Activated CD4-positive, alpha-beta T cell treated with anti-CD3 and anti-CD28 coated beads, Interleukin-2, amount 10 ng/mL, durations not matched to agents 7 days and 5 days (primary cell): ENCODE measurements at places on chromosomes 6 and 20. TPM values are rescaled to one million over a fixed set of nuclear protein-coding genes. Genes with fewer than 3 reads are reported as not detected.

The KHDRBS2 gene
- not detected for total RNA-seq

The PRSS16 gene
- total RNA-seq, result 1.5 TPM

The FAM162B gene
- total RNA-seq, result not detected

The FRMD1 gene
- not detected for total RNA-seq

The SYCP2L gene
- 0.37 TPM for total RNA-seq

The NR2E1 gene
- not detected for total RNA-seq

The INSM1 gene
- total RNA-seq, result not detected

The BMP2 gene
- not detected for total RNA-seq

GRCh38 chr6:75815756-75816155 is 66.7 kb downstream of the MYO6 start:
- peaks cover 5% of the 10 kb centered on the region for H3K27me3 ChIP-seq
- H3K4me1 ChIP-seq, result no peaks in the 10 kb centered on the region
- no peak for DNase-seq

DNA sequence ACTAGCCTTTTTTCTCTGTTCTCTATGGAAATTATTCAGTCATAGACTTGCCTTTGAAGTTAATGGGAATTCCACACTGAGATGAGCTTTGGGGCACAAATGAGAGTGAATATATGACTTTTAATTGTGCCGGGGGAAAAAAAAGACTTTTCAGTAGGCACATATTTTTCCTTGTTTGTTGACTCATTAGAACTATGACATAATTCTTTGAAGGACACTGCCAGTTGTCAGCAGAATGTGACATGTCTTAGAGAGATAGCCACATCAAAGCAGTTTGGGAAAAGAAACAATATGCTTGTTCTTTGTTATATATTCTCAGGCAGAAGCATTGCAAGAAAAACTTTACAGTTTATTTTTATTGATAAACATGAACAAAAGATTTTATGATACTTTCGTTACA is 138.3 kb downstream of the COL9A1 start:
- H3K27ac ChIP-seq, result no peak overlapping the region
- no peak for DNase-seq
- H3K4me3 ChIP-seq, result no peak overlapping the region
- H3K36me3 ChIP-seq, result no peaks in the 10 kb centered on the region

DNA sequence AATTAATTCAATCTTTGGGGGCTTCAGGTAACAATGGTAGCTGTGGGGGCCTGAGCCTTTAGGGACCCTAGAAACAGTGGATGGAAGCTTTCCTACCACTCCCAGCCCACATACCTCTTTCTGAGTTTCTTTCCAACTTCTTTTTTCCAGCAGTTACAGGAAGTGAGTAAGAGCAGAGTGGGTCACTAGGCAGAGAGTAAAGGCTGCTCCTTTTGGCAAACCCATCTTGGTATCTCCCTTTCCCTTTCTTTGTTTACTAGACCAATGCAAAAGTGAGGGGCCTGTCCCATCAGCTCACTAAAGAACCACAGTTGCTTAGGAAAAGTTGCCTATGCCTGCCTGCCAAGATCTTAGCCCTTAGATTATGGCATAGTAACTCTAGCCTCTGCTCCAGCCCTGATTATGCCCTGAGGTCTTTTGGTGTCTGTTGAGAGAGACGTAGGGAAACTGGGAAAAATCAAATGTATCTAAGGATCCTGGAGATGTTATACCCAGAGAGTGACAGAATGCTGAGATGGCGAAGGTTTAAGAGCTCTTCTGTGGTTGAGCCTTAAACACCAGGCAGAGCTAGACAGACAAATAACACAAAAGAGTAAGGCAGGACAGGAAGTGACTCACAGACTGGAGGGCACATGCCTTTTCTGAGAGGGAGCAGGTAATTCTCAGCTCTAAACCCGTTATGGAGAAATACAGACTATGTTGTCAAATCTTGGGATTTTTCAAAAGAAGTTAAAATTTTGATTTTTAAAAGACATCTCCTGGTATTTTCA is 31.3 kb downstream of the TRMT6 start:
- DNase-seq, result peak; percentile 22
- H3K27ac ChIP-seq, result no peak overlapping the region
- H3K27me3 ChIP-seq, result peaks cover 9% of the 10 kb centered on the region
- H3K4me1 ChIP-seq, result peaks cover 16% of the 10 kb centered on the region
- no peaks in the 10 kb centered on the region for H3K36me3 ChIP-seq

DNA sequence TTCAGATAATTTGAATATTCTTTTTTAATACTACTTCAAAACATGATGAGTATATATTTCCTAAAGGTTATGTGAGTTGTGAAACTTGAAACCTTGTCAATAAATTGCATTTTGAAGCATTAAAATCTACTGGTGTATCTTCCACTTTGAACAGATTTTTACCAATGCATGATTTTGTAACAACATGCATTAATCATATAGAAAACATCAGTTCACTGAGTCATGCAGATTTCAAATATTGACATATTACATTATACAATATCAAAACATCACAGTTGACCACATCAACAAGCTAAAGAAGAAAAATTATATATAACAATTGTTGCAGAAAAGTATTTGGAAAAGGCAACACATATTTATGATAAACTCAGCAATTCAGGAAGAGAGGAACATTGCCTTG is 158.1 kb downstream of the WDR27 start:
- no peak for DNase-seq
- peaks cover 2% of the 10 kb centered on the region for H3K27me3 ChIP-seq
- no peak overlapping the region for H3K4me3 ChIP-seq
- no peak overlapping the region for H3K27ac ChIP-seq
- no peaks in the 10 kb centered on the region for H3K4me1 ChIP-seq

GRCh38 chr20:35828434-35828833 is 56.6 kb downstream of the PHF20 start:
- H3K36me3 ChIP-seq, result peaks cover 28% of the 10 kb centered on the region
- H3K4me1 ChIP-seq, result peaks cover 14% of the 10 kb centered on the region
- H3K27me3 ChIP-seq, result no peaks in the 10 kb centered on the region
- no peak for DNase-seq
- no peak overlapping the region for H3K27ac ChIP-seq

- H3K27me3 ChIP-seq, result peaks cover 12% of the 10 kb centered on the region
- H3K4me1 ChIP-seq, result no peaks in the 10 kb centered on the region
- no peak overlapping the region for H3K4me3 ChIP-seq
- no peak for DNase-seq
- no peak overlapping the region for H3K27ac ChIP-seq
- no peaks in the 10 kb centered on the region for H3K36me3 ChIP-seq
Measured at GRCh38 chr20:59802018-59802417, 131.4 kb downstream of the SYCP2 start.

DNA sequence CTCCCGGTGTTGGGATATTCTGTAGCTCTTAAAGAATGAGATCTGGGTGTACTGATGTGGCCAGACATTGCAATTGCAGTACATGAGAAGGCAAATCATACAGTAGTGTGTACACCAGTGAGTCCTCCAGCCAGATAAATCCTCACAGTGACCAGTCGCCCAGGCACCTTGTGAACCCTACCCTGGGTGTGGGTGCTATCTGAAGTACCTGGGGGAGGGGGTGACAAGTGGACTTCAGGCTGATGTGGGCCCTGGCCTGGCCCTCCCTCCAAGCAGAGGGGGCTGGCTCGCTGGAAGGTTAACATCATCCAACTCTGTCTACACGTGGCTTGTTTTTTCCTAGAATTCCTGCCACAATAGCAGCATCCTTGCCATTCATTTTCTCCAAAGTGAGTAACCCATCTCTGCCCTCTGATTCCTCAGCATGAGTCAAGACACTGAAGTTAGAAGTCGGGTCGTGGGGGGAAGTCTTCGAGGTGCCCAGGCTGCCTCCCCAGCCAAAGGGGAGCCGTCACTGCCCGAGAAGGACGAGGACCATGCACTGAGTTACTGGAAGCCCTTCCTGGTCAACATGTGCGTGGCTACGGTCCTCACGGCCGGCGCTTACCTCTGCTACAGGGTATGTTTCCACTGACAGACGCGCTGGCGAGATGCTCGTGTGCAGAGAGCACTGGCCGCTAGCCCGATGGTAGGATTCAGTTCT is 70.8 kb downstream of the PTPN1 start:
- H3K4me1 ChIP-seq, result peaks cover 3% of the 10 kb centered on the region
- no peak for DNase-seq
- no peaks in the 10 kb centered on the region for H3K27me3 ChIP-seq
- H3K27ac ChIP-seq, result no peak overlapping the region

GRCh38 chr6:2229742-2230141 is 15.7 kb downstream of the GMDS start:
- H3K36me3 ChIP-seq, result peaks cover 3% of the 10 kb centered on the region
- H3K27me3 ChIP-seq, result no peaks in the 10 kb centered on the region
- H3K4me1 ChIP-seq, result peaks cover 28% of the 10 kb centered on the region
- DNase-seq, result no peak
- no peak overlapping the region for H3K4me3 ChIP-seq

DNA sequence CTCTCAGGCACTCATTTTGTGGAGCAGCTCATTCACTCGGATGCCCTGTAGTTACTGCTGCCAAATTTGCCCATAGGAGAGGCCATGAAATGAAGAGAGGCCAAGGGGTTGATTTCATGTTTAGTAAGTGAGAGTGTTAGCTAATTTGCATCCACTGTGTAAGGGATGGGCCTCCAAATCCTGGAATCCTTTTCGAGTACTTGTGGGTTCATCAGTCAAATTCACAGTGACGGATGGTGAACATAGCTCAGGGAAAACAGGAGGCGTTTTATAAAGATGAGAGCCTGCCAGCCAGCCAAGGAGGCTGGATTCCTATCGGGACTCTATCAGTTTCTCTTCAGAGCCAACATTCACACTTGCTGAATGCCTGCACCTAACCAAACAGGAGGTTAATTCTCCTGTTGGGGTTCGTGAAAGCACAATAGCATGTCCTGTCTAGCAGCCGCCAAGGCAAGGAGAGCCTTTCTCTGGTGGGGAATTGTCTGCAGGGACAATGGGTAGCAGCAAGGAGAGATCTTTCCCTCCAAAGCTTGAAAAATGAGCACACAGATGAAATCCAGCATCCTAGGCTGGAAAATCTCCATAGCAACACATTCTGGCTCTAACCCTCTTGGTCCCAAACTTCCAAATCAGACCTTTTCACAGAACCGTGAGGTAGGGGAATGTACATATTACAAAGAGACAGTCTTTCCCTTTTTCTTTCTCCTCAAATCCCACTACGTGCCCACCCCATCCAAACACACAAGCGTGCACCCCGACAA is 231.4 kb upstream of the ECI2 start:
- no peaks in the 10 kb centered on the region for H3K27me3 ChIP-seq
- H3K27ac ChIP-seq, result no peak overlapping the region
- DNase-seq, result no peak
- H3K4me3 ChIP-seq, result no peak overlapping the region
- peaks cover 4% of the 10 kb centered on the region for H3K4me1 ChIP-seq

DNA sequence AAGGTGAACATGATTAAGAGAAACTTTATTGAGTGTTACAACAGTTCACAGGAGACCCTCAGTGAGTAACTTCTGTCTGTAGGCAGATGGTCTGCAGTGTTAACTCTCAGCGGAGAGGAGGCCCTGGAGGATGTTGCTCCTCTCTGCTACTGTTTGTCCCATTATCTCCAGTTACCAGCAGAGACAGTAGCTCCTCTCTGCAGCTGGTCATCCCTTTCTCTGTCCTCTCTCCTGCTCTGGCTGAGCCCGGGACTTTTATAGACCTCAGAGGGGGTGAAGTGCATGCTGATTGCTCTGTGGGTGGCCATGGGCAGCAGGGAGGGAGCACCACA is 5.7 kb downstream of the GTSF1L start:
- peaks cover 24% of the 10 kb centered on the region for H3K4me1 ChIP-seq
- no peak for DNase-seq
- H3K36me3 ChIP-seq, result peaks cover 12% of the 10 kb centered on the region
- H3K27me3 ChIP-seq, result no peaks in the 10 kb centered on the region
- no peak overlapping the region for H3K4me3 ChIP-seq

GRCh38 chr6:7671581-7671980 is 54.3 kb upstream of the BMP6 start:
- no peak overlapping the region for H3K27ac ChIP-seq
- DNase-seq, result no peak

DNA sequence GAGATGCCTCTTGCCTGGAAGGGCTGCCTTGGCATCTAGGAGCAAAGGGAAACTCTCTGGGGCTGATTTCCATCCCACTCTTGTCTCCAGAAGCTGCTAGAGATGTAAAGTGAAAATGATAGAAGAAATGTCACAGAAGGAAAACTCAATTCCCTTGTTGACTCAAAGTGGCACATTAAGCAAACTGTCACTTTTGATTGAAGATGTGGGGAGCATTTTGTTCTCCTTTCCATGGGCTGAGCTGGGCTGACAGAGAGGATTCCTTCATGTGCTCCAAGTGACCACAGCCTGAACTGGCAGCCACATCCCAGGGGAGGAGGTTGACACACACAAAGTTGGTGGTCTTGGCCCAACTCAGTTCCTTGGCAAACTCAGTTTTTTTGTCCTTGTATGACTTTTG is 9.8 kb downstream of the GPR31 start:
- H3K36me3 ChIP-seq, result no peaks in the 10 kb centered on the region
- peaks cover 13% of the 10 kb centered on the region for H3K4me1 ChIP-seq
- H3K27me3 ChIP-seq, result peaks cover 4% of the 10 kb centered on the region
- no peak for DNase-seq
- H3K27ac ChIP-seq, result no peak overlapping the region

DNA sequence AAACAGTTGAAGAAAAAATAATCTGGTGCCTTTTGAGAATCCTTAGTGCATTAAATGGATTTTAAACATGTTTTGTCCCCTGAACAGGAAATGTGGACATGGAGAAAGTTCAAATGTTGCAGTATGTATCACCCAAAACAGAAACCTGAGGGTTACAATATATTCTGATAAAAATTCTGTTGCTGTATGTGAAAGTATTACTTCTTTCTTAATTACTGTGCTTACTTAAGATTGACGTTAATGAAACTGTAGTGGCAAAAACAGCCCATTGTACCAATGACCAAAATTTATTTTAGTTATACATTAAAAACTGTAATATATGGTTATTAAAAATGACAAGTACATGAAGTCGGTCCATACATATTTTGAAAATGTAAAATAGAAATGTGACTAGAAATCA is 100.6 kb downstream of the PRDM1 start:
- H3K27ac ChIP-seq, result peak overlapping the region; percentile 36
- H3K4me3 ChIP-seq, result no peak overlapping the region
- H3K27me3 ChIP-seq, result no peaks in the 10 kb centered on the region
- H3K36me3 ChIP-seq, result peaks cover 36% of the 10 kb centered on the region
- no peak for DNase-seq

GRCh38 chr20:17858450-17859001 is 110.1 kb downstream of the SNX5 start:
- no peak for DNase-seq
- H3K4me1 ChIP-seq, result peaks cover 58% of the 10 kb centered on the region
- no peaks in the 10 kb centered on the region for H3K36me3 ChIP-seq
- no peak overlapping the region for H3K4me3 ChIP-seq
- peaks cover 16% of the 10 kb centered on the region for H3K27me3 ChIP-seq
- no peak overlapping the region for H3K27ac ChIP-seq

GRCh38 chr6:138999949-139000725 is 12.1 kb upstream of the REPS1 start:
- H3K4me3 ChIP-seq, result no peak overlapping the region
- peaks cover 2% of the 10 kb centered on the region for H3K4me1 ChIP-seq
- H3K36me3 ChIP-seq, result no peaks in the 10 kb centered on the region
- no peak for DNase-seq

DNA sequence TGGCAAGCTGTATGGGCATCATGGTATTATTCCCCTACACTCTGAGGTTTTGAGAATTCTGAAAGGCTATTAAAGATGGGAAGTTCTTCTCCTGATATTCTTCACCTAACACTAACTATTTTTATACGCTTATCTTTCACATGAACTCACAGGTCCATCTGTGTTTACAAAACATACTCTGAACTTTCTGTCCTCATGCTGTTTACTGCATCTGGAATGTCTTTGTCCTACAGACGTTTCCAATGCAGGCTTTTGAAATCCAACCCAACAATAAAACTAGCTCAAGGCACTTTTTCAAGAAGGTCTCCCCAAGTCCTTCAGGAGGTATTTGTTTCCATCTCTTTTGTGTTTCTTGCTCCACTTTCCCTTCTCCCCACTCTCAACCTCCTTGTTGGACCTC is 60.5 kb upstream of the MLIP start:
- DNase-seq, result no peak
- no peaks in the 10 kb centered on the region for H3K4me1 ChIP-seq
- H3K4me3 ChIP-seq, result no peak overlapping the region
- H3K27me3 ChIP-seq, result no peaks in the 10 kb centered on the region
- H3K36me3 ChIP-seq, result no peaks in the 10 kb centered on the region
